CD14-positive monocyte (primary cell): ENCODE measurements at places on chromosomes 16 and 17. TPM values are rescaled to one million over a fixed set of nuclear protein-coding genes. Genes with fewer than 3 reads are reported as not detected.

GRCh38 chr17:47804461-47804860, 17.1 kb downstream of the OSBPL7 start:
- H3K36me3 ChIP-seq = peaks cover 28% of the 10 kb centered on the region
- no peaks in the 10 kb centered on the region for H3K4me1 ChIP-seq
- DNase-seq = no peak

- no peak for DNase-seq
- H3K27me3 ChIP-seq = no peaks in the 10 kb centered on the region
- H3K4me3 ChIP-seq = no peak overlapping the region
Measured at GRCh38 chr16:29708917-29709600, 30.1 kb downstream of the QPRT start.

DNA sequence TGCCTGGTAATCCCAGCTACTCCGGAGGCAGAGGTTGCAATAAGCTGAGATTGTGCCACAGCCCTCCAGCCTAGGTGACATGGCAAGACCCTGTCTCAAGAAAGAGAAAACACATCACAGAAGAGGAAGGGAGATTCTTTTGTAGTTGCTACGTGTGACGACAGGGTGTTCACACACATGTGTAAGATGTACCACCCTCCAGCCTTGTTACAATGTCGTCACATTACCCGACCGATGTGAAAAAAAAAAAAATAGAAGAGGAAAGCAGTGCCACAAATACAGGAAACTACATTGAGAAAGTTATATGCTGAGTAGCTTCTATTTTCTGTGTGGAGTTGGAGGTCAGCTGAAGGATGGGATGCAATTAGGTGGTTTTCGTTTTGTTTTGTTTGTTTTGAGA, 56.0 kb downstream of the CLUH start:
- H3K27ac ChIP-seq = no peak overlapping the region
- H3K36me3 ChIP-seq = no peaks in the 10 kb centered on the region
- peaks cover 9% of the 10 kb centered on the region for H3K4me1 ChIP-seq
- no peaks in the 10 kb centered on the region for H3K27me3 ChIP-seq
- no peak overlapping the region for H3K4me3 ChIP-seq

DNA sequence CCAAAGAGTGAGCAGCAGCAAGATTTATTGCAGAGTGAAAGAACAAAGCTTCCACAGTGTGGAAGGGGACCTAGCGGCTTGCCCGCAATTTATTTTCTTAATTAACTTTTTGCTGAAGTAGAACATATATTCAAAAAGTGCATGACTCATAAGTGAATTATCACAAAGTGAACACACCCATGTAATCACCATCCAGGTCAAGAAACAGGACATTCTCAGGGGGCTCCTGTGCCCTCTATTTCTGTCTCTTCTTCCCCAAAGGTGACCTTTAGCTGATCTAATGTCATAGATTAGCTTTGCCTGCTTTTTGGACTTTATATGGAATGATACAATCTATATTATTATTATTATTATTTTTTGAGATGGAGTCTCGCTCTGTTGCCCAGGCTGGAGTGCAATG, 19.9 kb downstream of the ERAL1 start:
- no peaks in the 10 kb centered on the region for H3K4me1 ChIP-seq
- no peak for DNase-seq
- no peaks in the 10 kb centered on the region for H3K27me3 ChIP-seq
- no peak overlapping the region for H3K27ac ChIP-seq

- H3K27ac ChIP-seq = no peak overlapping the region
- no peak overlapping the region for H3K4me3 ChIP-seq
- no peaks in the 10 kb centered on the region for H3K36me3 ChIP-seq
- H3K4me1 ChIP-seq = no peaks in the 10 kb centered on the region
- no peak for DNase-seq
Measured at GRCh38 chr16:51854401-51854951, 692.5 kb downstream of the TOX3 start.

- no peaks in the 10 kb centered on the region for H3K27me3 ChIP-seq
- H3K4me1 ChIP-seq = peaks cover 40% of the 10 kb centered on the region
- no peak overlapping the region for H3K4me3 ChIP-seq
- peak overlapping the region; percentile 90 for H3K27ac ChIP-seq
Measured at GRCh38 chr17:4161192-4161966, 18.4 kb downstream of the CYB5D2 start.

DNA sequence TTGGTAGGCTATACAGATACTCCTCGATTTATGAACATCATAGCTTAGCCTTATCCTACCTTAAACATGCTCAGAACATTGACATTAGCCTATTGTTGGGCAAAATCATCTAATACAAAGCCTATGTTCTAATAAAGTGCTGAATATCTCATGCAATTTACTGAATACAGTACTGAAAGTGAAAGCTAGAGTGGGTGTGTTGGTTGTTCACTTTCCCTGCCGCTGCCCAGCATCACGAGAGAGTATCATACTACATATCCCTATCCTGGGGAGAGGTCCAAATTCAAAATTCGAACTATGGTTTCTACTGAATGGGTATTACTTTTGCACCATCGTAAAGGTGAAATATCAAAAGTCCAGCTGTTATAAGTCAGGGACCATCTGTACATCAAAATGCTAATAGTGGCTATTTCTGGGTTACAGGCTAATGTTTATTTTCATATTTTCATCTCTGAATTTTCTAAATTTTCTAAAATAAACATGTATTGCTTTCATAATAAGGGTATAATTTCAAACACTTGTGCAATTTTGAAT, 54.5 kb downstream of the NACA2 start:
- H3K36me3 ChIP-seq = no peaks in the 10 kb centered on the region
- no peak overlapping the region for H3K27ac ChIP-seq
- no peaks in the 10 kb centered on the region for H3K4me1 ChIP-seq
- no peaks in the 10 kb centered on the region for H3K27me3 ChIP-seq
- no peak for DNase-seq

The TNP2 gene
- polyA plus RNA-seq = not detected in 2 replicates

The TNS4 gene
- not detected for polyA plus RNA-seq
